ENCODE measurements at places on chromosomes 16 and 17.

DNA sequence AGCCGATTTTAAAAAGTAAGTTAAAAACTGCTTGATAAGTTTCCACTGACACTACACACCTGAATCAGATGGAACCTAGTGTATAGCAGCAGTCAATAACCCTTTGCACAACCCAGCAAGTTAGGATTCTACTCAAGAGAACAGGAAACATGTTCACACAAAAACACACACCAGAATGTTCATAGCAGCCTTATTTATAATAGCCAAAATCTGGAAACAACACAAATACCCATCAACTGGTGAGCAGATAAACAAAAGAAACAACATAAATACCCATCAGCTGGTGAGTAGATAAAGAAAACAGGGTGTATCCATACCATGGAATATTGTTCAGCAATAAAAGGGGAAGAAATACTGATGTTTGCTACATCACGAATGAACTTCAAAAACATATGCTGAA, 2.7 kb upstream of the CDH11 start:
- DNase-seq, result no peak

GRCh38 chr16:642189-643049, 791 bp downstream of the MCRIP2 start:
- no peak for DNase-seq

DNA sequence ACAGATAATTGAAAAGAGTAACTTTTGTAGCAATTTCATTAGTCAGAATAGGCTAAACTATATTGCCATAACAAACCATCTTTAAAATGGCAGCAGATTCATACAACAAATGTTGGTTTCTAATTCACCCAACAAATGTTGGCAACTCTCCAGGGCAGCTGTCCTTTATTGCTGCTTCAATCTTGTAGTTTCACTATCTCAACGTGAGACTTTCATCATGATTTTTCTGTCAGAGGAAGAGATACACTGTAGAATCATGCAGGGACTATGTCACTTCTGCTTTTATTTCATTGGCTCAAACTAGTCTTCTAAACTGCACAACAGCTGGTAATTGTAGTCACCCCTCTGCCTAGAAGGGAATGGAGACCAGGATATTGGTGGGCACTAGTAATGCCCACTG, 174.2 kb downstream of the TANC2 start:
- no peak for DNase-seq

GRCh38 chr17:67040652-67041051, 3.7 kb upstream of the CACNG1 start:
- no peak for DNase-seq

GRCh38 chr17:9769036-9769695, 22.2 kb downstream of the DHRS7C start:
- DNase-seq, result no peak

DNA sequence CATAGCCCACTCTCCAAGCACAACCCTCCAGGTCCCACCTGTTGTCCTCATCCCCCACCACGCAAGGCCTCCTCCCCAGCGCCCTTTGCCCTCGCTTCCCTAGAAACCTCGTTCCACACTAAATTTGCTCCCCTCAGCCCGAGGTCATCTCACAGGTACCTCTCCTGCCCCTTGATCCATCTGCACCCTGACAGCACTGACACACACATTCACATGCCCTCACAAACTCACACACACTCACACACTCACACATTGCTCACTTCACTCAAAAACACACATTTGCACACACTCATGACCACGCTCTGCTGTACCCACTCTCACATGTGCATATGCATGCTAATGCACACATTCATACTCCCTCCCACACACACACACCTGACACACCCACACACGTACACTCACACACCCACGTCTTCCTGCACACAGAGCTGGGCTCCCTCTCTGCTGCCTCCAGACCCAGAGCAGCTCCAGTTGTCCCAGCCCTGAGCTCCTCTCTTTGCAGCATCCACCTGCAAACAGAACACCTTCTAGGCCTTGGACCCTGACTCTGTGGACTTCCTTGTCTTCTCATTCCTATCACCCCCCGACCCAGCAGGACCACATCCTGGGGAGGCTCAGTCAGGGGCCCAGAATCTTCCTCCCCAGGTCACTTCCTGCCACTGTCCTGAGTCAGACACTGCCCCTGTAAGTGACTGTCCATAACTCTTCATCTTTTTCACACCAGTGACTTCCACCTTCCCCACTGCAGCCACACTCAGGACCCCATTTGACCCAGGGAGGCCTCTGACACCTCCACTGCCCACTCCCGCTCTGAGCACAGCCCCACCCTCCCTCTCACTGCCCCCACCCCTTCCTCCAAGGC, 4.9 kb downstream of the ASGR2 start:
- no peak for DNase-seq

DNA sequence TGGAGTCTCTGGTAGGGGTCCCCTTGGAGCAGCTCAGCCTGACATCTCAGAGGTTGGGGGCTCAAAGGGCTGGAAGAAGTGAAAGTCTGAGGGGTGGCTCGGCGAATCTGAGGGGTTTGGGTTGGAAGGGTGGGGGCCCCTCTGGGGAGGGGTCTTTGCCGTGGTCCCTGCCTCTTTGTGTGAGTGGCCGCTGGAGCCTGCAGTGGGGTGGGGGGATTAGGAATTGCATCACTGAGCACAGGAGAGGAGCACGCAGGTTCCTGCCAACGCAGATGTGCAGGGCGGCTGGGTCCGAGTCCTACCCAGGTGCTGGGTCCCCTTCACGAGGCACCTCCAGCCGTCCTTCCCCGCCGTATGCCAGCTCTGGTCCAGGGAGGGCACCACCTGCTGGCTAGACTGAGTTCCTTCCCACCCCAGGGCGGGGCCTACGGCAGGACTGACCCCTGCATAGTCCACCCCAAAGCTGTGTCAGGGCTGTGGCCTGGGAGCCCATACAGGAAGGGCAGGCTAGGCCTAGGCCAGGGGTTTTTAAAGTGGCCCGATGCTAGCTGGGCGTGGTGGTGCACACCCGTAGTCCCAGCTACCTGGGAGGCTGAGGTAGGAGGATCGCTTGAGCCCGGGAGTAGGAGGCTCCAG, 9.9 kb downstream of the FMNL1 start:
- DNase-seq, result no peak

DNA sequence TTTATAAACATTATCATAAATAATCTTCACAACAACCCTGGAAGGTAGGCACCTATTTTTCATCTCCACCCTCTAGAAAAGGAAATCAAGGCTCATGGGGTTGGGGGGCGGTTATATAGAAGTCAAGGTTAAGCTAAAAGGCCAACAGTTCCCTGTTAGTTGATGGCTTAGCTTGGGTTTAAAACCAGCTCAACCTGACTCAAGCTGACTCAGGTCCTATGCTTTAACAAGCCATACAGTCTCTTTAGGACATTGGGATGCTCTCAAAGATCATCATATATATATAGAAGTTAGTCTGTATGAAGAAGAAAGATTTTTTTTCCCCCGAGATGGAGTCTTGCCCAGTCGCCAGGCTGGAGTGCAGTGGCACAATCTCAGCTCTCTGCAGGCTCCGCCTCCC, 44.8 kb upstream of the MED13 start:
- no peak for DNase-seq

DNA sequence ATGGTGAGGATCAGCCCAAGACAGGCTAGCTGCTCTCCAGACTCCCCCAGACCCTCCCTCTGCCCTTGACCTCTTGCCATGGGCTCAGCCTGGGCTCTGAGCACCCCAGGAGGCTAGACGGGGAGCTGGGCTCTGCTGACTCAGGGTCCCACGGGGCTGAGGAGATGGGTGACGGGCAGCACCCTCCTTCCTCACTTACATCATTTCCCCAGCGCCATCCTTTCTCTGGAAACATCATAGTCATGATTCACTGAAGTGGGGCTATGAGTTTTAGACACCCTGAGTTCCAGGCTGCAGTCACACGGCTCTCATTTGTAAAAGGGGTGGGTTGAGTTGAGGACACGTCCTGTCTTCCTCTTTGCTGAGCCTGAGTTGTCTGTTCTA, 3.0 kb upstream of the ITGAX start:
- no peak for DNase-seq

DNA sequence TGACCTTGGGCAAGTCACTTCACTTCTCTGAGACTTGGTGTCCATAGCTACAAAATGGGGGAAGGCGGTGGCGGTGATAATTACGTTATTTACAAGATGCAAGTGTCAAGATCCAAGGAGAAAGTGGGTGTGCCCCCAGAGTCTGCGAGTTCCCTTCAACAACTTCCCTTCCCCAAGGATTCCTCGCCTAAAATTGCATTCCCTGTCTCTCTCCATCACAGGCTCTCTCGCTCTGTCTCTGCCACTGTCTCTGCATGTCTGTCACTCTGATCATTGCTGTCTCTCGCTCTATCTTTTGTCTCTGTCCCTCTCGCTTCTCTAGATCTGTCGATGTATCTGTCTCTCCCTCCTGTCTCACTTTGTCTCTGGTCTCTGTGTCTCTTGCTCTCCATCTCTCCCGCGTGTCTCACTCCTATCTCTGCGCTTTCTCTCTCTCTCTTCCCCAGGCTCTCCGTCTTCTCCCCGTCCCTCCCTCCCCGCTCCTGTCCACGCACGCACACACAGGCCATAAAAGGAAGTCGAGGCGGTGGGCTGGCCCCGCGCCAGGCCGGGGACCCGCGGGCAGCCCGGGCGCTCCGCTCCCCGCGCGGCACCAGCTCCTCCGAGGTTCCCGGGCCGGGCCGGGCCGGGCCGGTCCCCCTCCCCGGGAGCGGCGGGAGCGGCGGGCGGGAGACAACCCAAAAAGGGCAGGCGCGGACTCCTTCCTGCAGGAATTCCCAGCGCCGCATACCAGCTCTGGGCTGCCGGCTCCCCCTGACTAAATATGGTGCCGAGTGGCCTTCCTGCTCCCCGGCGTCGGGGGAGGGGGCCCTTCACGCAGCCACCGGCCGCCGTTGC, 1.1 kb upstream of the MYH11 start:
- peak; percentile 86 for DNase-seq

GRCh38 chr17:47821424-47822391, at the start of gene OSBPL7:
OSBPL7 (minus strand) TSS chr17:47821794; CDS start chr17:47820278, 1,516 bp downstream.
- DNase-seq, result peak; percentile 62

GRCh38 chr16:84446596-84447392, 57.7 kb downstream of the MEAK7 start:
- no peak for DNase-seq

GRCh38 chr17:28744104-28744971, 527 bp downstream of the TRAF4 start:
- DNase-seq, result no peak

GRCh38 chr16:19718624-19718965, 524 bp downstream of the IQCK start:
- no peak for DNase-seq

DNA sequence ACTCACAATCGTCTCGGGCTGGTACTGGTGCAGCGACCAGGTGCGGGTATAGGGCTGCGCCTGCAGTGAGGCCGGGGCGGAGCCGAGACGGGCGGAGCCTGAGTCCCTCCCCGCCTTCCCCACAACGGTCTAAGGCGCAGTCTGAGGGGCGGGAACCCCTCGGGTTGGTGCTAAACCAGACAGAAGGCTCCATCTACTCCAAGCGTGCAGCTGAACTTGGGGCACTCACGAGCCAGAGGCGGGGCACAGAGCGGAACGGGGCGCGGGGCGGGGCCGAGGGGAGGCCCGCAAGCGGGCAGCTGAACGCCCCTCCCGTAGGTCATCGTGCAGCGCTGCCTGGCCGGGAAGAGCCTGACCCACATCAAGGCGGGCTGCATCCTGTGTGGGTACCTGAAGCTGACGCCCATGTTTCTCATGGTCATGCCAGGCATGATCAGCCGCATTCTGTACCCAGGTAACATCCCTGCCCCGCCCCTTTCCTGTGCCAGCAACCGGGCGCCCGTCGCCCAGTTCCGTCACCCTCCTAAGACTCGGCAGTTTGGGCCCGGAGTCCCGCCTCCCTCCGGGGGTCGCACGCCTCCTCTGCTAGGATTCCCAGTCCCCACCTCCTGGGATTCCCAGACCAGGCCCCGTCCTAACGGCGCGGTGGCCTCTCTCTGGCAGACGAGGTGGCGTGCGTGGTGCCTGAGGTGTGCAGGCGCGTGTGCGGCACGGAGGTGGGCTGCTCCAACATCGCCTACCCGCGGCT, 5.0 kb downstream of the SLC5A2 start:
- no peak for DNase-seq

DNA sequence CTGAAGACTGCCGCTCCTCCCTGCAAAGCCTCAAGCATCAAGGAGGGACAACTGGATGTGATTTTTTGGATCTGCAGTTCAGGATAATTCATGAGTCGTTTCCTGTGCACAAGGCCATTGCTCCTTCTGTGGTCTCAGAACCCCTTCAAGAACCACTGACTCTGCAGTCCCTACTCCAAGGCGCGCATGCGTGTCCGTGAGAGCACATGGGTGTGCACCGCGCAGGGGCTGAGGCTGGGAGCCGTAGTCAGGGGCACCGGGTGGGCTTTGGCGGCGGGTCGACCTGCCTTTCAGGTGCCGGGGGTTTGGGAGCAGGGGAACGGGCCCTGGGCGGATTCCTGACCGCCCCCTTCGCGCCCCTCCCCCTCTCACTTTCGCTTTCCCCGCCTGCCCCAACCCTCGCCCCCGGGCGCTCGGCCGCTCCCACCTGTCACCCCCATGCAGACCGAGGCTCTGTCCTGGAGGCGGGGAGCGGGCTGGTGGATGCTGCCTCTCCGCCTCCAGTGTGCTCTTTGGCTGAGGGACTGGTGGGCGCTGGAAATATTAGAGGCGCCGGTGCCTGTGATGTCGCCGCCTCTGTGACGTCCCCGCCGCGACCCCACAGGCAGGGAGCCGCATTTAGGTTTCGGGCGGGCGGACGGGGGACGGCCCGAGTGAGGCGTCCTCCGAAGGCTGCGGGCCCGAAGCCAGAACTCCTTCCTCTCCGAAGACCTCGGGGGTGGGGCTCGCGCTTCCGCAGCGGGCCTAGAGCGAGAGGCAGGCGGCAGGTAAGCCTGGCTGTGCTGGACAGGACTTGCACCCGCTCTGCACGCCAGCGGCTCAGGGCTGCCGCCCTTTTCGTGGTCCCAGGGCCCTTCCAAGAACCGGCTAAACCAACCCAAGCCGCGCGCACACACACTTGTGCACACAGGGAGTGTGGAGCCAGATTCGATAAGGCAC, at the start of gene SPATA32:
TSS of gene SPATA32 (minus strand) at position 518 of the 939 bp plus-strand sequence. CDS start at position 440, 78 bp downstream.
- DNase-seq, result no peak

DNA sequence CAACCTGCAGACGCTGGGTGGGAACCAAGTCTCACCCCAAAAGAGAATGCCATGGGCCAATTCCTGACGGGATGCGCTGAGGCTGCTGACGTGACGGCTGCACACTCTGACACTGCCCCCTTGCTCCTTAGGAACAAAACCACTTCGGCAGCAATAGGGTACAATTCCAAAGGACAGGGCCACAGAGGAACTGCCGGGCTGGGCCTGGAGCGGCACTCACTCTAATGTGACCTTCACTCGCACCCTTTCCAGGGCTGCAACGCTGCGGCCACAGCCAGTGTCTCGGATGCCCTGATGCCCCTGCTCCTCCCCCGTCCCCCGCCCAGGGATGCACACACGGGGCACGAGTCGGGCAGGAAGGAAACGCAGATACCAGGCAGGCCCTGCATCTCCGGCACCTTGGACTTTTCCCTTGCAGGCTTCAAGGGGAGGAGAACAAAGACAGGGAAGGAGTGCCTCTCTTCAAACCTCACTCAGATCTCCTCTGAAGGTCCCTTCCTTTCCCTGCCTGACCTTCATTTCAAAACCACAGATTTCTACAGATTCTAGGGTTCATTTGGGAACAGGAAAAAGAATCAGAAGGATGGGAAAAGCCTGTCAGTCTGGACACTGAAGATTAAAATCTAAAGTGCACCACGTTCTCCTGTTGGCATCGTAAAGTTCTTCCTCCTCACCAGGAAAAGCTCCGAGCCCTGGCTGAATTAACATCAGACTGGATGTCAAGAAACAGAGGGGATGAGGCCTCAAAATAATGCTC, 2.3 kb downstream of the PITPNA start:
- DNase-seq, result no peak

Data from ascending aorta (tissue), 2 donors.